ENCODE measurements at places on chromosomes 2 and 18. TPM values are rescaled to one million over a fixed set of nuclear protein-coding genes. Genes with fewer than 3 reads are reported as not detected.

- DNase-seq, result no peak
Observed at GRCh38 chr2:190786404-190787166, 94.0 kb upstream of the GLS start.

DNA sequence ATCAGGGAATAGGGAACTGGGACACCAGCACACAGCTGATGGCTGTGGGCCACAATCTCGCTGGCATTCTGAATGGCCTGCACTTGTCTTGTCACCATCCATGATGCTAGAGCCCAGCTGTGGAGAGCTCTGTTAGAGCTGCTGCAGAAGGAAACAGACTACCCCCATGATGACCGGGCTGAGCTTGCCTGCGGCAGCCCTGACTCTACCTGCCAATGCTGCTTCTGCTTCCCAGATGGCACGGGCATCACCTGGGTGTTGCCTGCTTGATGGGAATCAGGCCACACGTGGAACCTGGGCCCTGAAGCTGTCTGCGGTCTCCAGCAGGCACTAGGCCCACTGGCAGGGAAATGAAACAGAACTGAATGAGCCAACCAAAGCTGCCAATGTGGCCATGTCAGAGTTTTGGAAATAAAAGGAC lies 11.2 kb upstream of the DAW1 start:
- DNase-seq, result no peak

DNA sequence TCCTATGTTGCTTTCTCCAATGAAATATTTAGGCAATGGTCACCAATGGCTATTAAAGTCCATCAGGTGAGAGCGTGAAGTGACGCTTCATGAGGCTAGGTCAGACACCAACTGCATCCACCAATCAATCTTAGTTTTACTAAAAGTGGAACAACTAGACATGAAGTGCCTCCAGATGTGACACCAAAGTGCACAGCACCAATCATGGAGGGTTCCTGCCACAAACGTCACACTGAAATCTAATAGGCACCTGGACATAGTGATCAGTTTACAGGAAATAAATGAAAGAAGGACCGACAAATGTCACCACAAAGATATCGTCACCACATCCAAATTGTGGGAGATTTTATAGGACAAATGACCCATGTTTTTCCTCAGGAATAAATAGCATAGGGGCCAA lies 70.5 kb downstream of the PSMG2 start:
- DNase-seq, result no peak

The FMNL2 gene
- polyA plus RNA-seq, result 23.0 TPM

- peak; percentile 40 for DNase-seq
Observed at GRCh38 chr2:25567406-25567805, 106.0 kb downstream of the DTNB start.

DNA sequence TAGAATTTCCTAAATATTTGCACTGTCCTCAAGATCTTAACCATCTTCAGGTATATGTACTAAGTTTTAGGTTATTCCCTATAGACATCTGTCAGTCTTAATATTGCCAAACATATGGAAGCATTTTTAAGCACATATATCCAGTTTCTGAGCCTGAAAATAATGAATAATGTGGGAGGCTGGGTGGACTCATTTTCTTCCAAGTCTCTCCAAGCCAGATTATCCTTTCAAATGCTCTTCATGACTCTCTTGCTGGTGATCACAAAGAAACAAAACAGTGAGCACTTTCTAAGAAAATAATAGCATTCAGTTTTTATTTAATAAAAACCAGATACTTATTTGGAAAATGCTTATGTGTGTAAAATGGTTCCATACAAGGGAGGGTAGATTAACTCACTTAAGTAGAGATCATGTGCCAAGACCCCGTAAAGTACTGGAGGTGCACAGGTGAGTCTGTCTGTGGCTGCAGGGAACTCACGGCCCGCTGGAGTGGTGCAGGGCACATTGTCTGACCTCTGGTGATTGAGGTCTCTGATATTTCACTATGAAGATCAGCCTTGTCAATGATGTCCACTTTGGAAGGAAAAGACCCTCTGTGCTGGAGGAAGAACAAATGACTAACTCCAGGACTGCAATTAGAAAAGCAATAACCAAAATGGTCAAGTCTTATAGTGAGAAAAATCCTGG lies 161.6 kb downstream of the TMEM18 start:
- DNase-seq, result no peak

- no peak for DNase-seq
Observed at GRCh38 chr2:75582840-75583239, 22.1 kb upstream of the EVA1A start.

DNA sequence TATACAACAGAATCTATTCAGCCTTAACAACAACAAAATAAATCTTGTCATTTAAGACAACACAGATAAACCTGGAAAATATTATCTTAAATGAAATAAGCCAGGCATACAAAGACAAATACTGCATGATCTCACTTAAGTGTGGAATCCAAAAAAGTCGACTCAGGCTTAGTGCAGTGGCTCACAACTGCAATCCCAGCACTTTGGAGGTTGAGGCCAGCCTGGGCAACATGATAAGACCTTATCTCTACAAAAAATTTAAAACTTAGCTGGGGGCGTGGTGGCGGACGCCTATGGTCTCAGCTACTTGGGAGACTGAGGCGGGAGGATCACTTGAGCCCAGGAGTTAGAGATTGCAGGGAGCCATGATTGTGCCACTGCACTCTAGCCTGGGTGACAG lies 75.2 kb upstream of the RNU4ATAC start:
- no peak for DNase-seq

The INO80D gene
- polyA plus RNA-seq, result 1.4 TPM

DNA sequence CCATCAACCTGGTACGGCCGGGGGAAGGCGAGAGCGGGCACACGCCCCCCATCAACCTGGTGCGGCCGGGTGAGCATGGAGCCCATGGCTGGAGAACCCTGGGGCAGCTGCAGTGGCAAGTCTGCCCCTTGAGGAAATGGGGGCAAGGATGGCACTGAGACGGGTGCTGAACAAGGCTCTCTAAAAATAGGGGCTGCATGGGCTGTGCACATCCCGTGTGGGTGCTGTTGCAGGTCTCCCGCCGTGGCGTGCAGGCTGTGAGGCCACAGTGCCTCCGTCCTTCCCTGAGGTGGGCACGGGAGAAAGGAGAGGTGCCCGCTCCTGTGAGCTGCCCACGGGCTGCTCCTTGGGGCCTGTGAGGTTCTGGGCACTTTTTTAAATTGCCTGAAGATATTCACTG lies 99.2 kb downstream of the NFATC1 start:
- no peak for DNase-seq

The PDCD1 gene
- not detected for polyA plus RNA-seq

DNA sequence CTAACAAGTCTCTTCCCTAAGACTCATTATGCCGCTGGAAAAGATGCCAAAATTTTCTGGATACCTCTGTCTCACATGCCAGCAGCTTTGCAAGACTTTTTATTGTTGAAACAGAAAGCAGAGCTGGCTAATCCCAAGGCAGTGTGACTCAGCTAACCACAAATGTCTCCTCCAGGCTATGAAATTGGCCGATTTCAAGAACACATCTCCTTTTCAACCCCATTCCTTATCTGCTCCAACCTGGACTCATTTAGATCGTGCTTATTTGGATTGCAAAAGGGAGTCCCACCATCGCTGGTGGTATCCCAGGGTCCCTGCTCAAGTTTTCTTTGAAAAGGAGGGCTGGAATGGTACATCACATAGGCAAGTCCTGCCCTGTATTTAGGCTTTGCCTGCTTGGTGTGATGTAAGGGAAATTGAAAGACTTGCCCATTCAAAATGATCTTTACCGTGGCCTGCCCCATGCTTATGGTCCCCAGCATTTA lies 26.3 kb downstream of the DHRS9 start:
- peak; percentile 30 for DNase-seq

- peak; percentile 45 for DNase-seq
Observed at GRCh38 chr18:29154758-29155725, 978.1 kb upstream of the CDH2 start.

- DNase-seq, result no peak
Observed at GRCh38 chr18:26453386-26453901, 94.9 kb downstream of the KCTD1 start.

GRCh38 chr18:33578518-33579348 lies 714 bp downstream of the ASXL3 start:
- no peak for DNase-seq

DNA sequence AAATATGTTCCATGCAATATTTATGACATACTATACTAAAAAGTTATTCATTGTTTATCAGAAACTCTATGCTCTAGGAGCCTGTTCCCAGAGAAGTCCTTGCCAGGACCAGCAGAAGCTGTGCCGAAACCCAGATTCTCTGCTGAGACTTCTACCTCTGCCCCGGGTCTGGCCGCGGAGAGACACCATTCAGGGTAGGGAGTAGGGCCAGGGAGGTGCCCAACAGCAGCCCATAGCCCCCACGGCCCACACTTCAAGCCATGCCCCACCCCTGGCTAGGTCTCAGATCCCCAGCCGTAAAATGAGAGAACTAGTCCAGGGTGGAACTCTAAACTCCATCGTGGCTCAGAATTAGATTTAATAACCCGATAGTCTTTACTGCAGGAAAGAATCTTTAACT lies 102.9 kb downstream of the ZFP36L2 start:
- no peak for DNase-seq

GRCh38 chr2:73970850-73971471 lies 13.7 kb upstream of the TET3 start:
- no peak for DNase-seq

The RNU2-63P gene
- not detected for polyA plus RNA-seq

- peak; percentile 48 for DNase-seq
Observed at GRCh38 chr18:13137670-13138419, 80.7 kb upstream of the LDLRAD4 start.

The EGR4 gene
- not detected for polyA plus RNA-seq

GRCh38 chr18:51251625-51252024 lies 54.1 kb upstream of the MEX3C start:
- no peak for DNase-seq

DNA sequence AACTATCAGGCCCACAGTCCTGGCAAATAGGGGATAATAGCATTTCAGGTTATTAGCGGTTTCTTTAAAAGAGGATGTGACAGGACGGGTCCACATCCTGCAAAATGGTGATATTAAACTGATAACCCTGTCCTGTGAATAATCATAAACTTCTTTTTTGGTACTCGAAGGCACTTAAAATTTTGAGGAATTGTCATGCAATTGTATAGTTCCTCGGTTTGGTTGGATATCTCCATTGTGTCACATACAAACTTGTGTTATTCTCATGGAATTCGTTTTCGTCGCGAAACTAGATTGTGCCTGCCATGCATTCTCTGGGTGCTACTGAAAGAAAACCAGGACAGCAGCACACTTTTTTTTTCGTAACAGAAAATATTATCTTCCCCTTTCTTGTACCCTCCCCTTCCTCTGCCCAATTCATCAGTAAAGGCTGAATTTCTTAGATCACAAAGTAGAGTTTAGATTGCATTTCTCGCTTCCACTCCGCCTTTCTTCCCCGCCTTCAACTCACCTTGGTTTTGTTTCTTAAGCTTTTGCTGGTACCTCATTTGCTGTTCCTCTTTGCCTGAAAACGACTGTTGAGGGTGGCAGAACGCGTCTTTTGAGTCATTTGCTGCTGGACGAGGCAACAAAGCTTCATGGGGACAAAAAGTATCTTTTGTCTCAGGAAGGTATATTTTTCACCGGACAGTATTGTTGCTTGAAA lies 1.3 kb downstream of the CERS6 start:
- DNase-seq, result no peak
